ENCODE measurements at places on chromosomes 5 and 9.
A peak's percentile ranks its signal among the peaks of the same experiment; 100 is the strongest.

DNA sequence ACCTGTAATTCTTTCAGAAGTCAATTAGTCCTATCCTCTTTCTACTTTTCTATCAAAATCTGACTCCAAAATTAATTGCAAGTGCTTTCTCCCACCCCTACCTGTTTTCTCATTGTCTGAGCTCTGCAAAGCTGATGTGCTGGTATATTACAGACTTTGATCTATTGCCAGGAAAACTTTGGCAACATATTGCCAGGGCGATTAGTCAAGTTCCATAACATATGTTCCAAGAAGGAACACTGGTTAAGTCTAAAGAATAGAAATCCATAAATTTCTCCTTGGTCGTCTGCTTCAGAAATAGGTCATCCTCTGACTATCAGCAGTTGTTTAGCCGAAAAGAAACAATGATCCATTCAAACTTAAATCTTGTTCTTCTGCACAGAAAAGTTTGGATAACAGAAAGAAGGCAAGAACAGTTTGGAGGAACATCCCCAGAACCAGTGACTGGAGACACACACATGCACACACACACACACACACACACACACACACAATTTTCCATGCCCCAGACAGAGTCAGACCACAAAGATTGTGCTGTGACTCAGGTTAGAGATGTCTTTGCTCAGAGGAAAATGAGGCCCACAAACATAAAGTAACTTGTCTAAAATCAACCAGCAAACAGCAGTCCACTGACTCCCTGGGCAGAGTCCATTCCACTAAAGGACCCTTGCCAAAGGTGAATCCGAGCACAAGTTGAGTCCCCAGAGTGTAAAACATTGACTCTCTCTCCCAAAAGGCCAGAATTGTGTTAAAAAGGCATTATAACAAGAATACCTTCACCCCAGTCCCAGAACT is 202.1 kb downstream of the DEPDC1B start:
- no peak for DNase-seq

DNA sequence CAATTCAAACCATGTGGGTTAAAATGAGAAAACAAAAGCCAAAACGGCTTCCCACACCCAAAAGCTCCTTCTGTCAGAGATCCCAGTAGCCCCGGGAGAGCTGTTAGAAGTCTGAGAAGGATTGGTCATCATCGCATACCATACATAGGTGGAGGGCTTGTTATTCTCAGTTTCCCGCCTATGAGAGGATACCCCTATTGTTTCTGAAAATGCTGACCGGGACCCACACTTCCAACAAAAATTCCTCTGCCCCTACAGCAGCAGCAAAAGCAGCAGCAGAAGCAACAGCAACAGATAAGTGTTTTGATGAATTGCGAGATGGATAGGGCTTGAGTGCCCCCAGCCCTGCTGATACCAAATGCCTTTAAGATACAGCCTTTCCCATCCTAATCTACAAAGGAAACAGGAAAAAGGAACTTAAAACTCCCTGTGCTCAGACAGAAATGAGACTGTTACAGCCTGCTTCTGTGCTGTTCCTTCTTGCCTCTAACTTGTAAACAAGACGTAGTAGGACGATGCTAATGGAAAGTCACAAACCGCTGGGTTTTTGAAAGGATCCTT is at the start of gene TEK:
TSS of gene TEK (plus strand) at position 245 of the 561 bp plus-strand sequence. CDS start 366 bp downstream, outside the sequence.
- no peak for DNase-seq

DNA sequence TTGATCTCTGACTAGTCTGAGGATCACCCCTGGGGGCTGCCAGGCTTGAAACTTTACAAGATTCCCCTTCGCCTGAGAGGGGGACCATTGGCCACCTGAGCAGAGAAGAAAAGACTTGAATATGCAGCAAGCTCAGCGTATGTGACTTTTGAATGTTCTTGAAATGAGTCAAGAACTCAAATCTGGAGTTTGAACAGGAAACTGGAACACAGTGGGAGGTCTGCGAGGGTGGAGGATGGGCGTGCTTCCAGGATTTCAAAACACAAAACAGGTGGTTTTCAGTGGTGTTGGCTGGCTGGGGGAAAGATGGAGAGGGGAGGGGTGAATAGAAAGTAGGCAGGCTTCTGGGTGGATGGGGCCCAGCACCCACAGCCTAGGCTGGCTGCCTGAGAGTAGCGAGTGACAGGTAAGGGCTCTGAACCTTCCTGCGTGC is 40.6 kb downstream of the TMEM174 start:
- DNase-seq: no peak

DNA sequence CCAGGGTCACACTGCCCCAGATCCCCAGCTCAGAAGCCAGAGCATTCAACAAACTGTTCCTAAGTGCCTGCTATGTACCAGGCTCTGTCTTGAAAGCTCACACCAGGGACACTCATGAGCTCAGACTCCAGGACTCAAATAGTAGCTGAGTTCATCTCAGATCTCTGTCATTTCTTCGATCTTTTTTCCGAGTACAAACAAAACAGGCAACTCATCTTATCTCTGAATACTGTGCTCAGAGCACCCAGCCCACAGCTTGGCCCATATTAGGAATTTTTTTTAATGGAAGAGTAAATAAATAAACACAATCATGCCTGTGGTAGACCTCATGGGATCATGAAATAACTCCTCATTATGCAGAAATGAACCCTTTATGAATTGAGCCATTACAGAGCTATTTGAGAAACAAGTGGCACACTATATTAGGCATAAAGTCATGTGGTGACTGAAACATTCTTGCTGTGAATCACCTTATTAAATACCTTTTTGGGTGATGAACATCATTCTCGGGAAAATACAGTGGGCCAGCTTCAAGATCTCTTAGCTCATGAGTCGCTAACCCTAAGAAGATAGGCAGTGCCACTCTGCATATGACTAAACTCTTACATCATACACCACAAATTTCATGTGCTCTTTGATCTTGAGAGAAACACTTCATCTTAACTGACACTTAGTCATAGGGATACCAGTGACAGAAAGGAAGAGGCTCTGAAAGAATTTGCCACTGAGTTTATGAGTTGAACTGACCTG is 9.9 kb downstream of the SH3RF2 start:
- DNase-seq: peak; percentile 24

DNA sequence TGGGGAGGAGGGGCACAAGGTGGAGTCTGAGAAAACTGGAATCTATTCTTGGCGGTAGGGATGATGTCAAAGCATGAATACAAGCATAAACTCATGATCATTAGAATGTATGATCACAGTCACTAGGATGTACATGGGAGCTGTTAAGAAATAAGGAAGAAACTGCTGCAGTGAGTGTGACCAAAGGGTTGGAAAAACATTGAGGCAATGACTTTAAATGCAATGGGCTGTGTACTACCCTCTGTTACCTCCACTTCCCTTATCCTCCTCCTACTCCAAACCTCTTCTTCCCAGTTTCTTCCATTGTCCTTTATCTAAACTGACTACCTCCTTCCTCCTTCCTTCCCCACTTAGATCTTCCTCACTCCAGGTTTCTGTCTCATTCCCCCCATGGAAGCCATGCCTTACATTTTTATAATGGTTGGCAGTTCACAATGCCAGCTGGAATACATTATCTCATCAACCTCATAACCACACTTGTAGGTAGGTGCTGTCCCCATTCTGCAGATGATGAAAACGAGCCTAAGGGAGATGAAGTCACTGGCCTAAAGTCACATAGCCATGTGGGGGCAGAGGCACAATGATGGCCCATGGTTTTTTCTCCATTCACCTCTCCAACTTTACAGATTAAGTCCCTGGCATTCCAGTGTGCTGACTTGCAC is 21.9 kb upstream of the TNFSF15 start:
- DNase-seq: no peak

- DNase-seq: no peak
Observed at GRCh38 chr9:7028591-7028990, 270.8 kb downstream of the KDM4C start.

DNA sequence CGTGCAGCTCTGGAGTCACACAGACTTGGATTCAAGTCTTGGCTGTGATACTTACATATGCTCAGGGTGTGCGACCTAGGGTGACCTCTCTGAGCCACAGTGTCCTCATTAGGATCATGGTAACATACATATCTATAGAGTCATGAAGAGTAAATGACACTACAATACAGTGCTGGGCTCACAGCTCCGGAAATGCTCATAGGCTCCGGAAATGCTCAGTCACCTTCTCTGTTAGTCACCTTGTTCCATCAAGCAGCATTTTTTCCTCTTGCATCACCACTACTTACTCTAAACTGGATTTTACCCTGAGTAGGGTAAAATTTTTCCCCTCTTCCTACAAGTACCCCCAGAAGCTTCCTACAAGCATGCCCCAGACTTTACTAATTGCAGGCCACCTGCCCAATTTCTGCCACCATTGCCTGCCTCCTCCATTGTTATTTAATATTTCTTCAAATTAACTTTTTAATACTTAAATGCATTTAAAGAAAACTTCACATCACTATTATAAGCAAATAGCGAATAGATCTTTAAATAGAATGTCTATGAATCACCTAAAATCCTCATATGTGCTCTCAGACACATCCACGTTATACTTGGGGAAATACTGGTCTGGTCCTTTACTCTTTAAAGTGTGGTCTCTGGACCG is 147.6 kb upstream of the SPRY4 start:
- DNase-seq: no peak

GRCh38 chr9:8845808-8846207 is 1046.2 kb upstream of the DMAC1 start:
- DNase-seq: no peak

DNA sequence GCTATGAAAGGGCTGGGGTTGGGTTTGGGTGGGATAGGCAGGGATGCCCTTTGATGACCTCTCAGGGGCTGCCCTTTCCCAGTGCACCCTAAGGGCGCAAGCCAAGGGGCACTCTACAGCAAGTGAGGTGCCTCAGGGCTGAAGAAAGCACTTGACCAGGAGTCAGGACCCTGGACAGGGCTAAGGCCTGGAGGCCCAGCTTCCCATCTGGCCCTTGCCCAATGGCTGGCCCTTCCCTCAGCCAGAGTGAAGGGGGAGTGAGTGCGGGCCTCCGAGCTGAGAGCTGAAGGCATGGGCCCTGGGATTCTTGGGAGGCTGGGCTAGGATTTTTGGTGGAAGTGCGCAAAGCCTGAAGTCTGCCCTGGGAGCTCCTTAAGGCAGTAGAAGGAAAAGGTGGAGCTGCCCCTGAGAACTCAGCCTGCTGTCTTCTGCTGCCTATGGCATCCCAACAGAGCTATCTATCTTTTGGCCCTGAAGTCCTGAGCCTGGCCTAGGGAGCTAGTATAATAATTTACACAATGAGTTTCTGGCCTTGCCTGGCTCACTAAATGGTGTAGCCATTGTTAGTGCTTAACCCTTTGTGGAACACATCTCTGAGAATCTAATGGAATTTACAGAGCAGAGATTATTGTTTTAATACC is 16.4 kb downstream of the JADE2 start:
- DNase-seq: peak; percentile 39

DNA sequence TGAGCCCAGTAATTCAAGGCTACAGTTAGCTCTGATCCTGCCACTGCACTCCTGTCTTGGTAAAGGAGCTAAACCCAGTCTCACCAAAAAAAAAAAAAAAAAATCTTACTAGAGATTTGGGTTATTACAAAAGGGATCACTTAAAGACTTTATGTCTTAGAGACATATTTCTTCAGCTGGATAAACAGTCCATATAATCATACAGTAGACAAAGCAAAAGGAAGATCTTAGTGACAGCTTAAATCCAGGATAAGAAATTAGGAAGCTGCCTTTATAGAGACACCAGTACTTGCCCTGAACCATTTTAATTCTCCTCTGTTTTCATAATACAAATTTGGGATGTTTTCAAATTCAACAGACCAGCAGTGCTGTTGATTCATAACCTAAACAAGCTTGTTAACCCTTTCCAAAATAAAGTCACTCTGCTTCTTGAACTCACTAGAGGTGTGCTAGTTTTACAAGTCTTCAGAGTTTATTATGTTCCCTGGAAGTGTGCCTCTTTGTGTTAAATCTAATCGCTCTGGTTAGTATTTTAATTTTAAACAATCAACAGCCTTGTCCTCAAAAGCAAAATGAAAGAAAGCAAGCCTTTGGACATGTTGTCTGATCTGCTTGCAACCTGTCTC is 255.5 kb downstream of the ARRDC3 start:
- DNase-seq: no peak

- no peak for DNase-seq
Observed at GRCh38 chr5:56674441-56674840, 140.9 kb upstream of the MAP3K1 start.

GRCh38 chr5:27026801-27027200 is 11.6 kb downstream of the CDH9 start:
- DNase-seq: no peak

DNA sequence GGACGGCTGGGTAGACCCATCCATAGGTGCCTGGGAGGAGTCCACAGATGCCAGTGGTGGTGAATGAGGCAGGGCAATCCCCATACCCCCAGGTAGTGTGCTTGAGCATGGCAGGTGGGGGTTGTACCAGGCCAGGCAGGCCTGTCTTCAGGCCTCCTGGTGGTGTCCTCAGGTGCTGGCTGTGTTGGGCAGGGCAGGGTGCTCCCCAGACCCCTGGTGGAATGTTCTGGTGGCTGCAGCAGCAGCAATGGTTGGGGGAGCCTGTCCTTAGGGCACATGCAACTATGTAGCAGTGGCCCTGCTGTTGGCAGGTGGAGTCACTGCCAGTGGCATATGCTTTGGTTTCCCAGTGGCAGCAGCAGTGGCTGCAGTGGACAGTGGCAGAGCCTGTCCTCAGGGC is 10.0 kb downstream of the ALG2 start:
- no peak for DNase-seq

DNA sequence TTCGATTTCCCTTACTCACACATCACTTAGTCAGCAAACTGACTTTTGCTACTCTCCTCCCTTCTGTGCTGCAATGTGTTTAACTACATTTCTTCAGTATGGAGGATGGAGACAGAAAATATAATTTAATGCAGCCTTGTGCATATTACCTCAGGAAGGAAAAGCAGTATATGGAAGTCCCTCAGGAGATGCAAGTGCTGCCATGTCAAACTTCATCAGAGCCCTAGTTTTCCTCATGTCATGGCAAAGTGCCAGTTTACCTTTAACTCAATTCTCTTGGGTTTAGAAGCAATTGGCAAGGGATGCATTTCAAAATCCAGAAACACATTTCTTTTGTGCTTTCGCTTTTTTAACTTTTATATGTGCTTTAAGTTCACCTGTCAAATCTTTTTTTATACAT is 365.4 kb downstream of the ISL1 start:
- no peak for DNase-seq

DNA sequence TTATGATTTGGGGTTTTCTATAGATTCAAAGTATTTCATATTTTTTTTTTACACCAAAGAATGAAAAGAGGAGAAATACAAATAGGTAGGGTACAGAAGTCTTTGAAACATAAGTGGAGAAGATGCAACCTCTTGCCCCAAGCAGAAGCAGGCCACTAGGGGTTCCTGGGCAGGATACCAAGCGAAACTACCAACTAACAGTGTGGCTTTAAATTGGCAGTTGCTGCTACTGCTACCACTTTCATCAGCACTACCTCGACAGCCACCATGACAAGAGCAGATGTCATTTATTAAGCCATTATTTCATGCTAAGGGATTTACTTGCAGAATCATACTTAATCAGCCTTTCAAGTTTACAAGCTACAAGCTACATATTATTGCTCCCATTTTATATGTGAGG is 288.1 kb downstream of the NR3C1 start:
- DNase-seq: no peak

- no peak for DNase-seq
Observed at GRCh38 chr9:108410161-108410560, 445.6 kb downstream of the ACTL7B start.
